ENCODE measurements at places on chromosomes 1 and 21. TPM values are rescaled to one million over a fixed set of nuclear protein-coding genes. Genes with fewer than 3 reads are reported as not detected.

C1orf141 gene
- total RNA-seq: not detected

UBE2U gene
- total RNA-seq: not detected

PARK7 gene
- total RNA-seq: 120 TPM

- no peak overlapping the region for H3K27ac ChIP-seq
- peaks cover 29% of the 10 kb centered on the region for H3K27me3 ChIP-seq
- peak overlapping the region; percentile 19 for H3K4me3 ChIP-seq
- DNase-seq: no peak
- peaks cover 15% of the 10 kb centered on the region for H3K4me1 ChIP-seq
- no peaks in the 10 kb centered on the region for H3K36me3 ChIP-seq
These were observed 747 bp upstream of the ENAH start for GRCh38 chr1:225653463-225654276.

All from natural killer cell (primary cell).